ENCODE measurements at places on chromosomes 16 and 17.
A peak's percentile ranks its signal among the peaks of the same experiment; 100 is the strongest.

GRCh38 chr17:82748756-82749155 is 3.1 kb upstream of the TBCD start:
- DNase-seq = no peak

- no peak for DNase-seq
Observed at GRCh38 chr17:16516594-16517051, 24.6 kb upstream of the LRRC75A start.

DNA sequence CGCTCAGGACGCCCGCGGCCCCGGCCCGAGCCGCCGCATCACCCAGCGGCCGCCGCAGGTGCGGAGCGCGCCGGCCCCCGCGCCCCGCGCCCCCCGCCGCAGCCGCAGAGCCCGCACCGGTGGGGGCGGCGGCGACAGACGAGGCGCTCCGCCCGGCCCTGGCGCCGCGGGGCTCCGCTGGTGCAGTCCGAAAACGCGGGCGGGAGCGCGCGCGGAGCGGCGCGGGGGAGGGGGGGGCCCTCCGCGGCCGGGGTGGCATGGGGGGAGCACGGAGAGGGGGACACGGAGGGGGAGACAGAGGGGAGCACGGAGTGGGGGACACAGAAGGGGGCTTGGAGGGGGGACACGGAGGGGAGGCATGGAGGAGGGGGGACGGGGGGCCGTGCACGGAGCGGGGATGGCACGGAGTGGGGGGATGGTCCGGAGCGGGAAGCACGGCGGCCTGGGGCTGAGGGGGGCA is at the start of gene AATK:
AATK (minus strand) TSS at position 189 of the 460 bp plus-strand sequence. CDS start 229 bp downstream, outside the sequence.
- no peak for DNase-seq

- no peak for DNase-seq
Observed at GRCh38 chr17:80791758-80792284, 199.8 kb upstream of the CHMP6 start.

DNA sequence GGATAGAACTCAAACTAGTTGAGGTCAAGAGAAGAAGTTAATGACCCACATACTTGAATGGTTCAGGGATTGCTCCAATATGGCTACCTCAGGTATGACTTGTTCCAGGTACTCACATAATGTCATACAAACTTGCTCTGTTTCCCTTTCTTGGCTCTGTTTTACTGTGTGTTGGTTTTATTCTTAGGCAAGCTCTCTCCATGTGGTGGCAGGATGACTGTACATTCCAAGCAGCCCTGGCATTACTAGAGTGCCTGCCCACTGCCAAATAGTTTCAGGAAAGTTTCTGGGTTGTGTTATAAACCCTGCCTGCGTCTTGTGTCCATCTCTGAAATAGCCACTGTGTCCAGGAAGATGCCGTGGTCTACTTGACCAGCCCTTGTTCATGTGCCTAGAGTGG is 476.8 kb downstream of the SHISA9 start:
- DNase-seq = no peak

- DNase-seq = no peak
Observed at GRCh38 chr17:64084940-64085649, 44.8 kb downstream of the ERN1 start.

- no peak for DNase-seq
Observed at GRCh38 chr16:18788828-18789514, 1.2 kb downstream of the RPS15A start.

- no peak for DNase-seq
Observed at GRCh38 chr17:74736513-74737298, at the start of gene RAB37. Gene RAB37, plus strand, starts transcription at chr17:74737256. Its CDS starts 17 bp downstream, at chr17:74737273.

DNA sequence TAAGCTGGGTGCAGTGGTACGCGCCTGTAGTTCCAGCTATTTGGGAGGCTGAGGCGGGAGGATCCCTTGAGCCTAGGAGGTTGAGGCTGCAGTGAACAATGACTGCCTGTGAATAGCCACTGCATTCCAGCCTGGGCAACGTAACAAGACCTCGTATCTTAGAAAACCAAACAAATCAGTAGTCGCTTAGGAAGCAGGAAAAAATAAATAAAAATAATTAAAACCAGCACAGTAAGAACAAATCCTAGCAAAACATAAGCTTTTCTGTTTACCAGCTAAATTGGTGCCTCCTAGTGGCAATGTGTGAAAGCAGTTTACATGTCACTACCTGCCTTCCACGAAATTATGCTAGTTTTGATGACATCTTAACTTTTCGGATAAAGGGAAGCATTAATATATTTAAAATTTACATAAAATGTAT is 1.3 kb downstream of the ARMC5 start:
- no peak for DNase-seq

GRCh38 chr17:49783791-49784190 is 4.7 kb upstream of the KAT7 start:
- DNase-seq = no peak

- DNase-seq = no peak
Observed at GRCh38 chr16:53971616-53972015, 267.7 kb downstream of the FTO start.

DNA sequence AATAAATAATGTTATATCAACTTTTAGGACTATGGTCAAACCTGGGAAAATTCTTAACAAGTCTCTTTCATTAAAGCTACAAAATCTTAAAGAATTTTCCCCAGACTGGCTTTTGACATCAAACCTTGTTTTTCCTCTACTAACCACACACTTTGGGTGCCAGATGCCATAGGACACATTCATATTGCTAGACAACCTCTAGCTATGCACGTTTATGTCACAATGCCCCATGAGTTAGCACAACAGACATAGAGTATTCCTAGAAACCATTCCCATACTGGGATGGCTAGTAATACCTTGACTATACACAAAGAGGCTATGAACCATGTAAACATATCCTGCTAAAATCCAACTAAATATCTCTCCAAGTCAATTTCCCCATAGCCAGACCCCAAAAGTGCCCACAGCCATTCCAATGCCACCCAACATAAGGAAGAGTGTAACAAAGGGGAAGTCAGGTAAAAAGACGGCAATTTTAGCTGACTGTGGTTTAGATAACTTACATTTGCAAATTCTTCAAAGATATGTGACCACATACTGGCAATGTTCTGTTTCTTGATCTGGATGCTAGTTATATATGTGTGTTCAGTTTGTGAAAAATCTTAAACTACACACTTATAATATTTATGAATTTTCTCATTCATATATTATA is 23.4 kb downstream of the SMURF2 start:
- DNase-seq = no peak

GRCh38 chr16:10693889-10694288 is 841 bp downstream of the TEKT5 start:
- DNase-seq = no peak

DNA sequence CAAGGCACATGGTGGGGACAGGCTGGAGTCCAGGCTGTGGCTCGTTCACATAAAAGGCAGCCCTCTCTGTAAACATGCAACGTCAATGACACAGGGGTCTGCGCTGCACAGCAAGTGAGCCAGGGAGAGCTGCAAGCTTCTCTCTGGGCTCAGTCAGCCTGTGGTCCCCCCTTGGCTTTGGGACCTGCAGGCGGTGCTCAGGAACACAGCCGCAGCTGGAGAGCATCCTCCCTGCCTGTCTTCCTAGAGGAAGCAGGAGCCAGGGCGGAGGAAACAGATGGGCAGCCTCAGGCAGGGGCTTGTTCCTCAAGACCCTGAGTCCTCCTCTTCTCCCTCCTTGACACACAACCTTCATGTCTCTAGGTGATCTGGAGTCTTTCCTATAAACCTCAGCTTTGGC is 228.0 kb downstream of the C16orf78 start:
- DNase-seq = no peak

- DNase-seq = no peak
Observed at GRCh38 chr17:40909755-40910154, 24.7 kb upstream of the KRT20 start.

DNA sequence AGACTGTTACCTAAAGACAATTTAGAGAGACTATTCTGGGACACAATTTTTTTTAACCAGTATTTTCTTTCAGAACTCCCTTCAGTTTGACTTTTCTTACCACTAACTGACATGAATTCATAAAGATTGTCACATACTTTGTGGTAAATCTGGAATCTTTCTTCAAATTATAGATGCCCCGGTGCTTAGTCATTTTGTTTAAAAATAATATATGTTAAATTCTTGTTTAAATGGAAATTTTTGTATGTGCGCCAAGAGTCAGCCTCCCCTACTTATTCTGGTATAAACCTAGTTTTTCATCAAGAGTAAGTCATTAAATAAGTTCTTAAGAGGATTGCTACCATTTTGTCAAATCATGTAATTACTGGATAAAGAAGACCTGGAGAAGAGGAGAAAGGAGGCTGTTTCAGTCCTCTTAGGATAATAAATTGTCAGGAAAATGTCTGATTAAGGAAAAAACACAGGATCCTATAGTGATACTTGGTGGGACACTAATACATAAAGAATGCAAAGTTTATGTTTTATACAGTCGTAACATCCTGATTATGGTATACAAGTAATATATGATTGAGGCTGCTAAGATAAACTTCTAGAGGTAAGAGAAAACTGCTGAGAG is 424.4 kb downstream of the PMP22 start:
- no peak for DNase-seq

DNA sequence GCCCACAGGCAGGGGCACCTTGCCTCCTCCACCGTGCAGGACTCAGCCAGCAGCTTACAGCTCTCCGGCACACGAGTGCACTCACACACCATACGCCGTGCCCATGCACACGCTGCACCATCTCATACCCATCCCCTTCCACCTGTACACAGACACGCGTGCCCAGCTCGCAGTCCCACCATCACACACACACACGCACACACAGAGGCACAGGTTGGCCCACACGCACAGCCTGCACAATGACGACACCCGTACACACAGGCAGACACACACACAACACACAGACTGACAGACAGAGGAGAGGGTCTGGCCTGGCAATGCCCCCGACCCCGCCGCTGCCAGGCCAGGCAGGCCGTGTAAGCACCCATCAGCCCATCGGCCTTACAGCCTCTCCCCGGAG is 12.1 kb downstream of the CASKIN1 start:
- no peak for DNase-seq

- no peak for DNase-seq
Observed at GRCh38 chr17:68953340-68953997, 1.7 kb downstream of the ABCA8 start.

DNA sequence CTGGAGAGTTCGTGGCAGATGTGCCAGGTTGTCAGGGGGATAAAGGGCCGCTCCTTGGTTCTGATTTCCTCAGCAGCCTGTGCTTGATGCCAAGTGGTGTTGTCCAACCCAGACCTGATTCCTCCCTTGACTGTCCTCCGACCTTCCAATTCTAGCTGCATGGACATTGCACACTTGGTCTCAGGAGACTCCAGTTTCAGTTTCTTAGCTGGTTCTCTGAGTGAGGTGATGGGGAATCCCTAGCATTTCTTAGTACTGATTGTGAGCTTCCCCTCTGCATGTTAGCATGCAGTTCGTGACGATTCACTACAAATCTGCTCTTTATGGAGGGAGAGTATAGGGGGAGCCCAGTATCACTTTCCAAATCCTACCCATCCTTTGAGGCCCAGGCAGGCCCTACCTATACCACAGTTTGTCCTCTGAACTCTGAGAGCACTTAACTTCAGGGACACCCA is 12.4 kb upstream of the CCR7 start:
- no peak for DNase-seq

DNA sequence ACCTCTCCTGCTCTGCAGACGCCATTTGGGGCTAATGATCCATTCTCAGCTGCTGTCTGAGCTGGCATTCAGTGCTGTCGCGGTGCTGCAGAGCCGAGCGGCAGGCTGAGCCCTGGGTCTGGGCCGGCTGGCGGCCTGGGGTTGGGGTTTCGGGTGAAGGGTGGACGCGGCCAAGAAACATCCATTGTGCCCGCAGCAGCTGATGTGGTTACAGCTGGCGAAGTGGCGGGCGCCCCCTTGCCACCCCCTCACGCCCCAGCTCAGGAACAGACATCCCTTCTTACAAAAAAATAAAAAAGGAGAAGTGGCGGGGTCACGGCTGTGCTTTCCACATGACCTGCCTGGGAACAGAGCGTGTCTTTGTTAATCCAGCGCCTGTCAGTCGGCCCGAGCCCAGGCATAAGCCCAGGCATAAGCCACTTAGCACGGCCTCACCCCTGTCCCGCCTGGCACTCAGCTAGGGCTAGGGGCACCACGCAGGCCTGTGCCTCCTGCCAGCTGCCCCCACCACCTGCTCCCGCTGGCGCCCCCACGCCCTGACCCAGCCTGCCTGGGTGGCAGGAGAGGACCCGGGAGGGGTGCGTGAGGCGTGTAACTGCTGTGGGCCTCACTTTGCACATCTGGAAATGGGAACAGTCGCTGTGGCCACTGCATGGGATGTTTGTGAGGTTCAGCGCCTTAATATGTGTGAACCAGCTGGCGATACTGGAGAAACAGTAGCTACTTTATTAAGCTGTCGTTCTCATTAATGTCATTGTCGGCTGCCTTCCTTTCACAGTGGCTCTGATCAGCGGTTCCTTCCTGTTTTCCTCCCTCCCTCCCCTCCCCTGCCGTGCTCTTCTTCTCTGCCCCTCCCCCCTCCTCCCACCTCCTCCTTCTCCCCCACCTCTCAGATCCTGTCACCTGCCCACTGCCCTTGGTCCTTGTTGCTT is 197.7 kb upstream of the CIBAR2 start:
- no peak for DNase-seq

DNA sequence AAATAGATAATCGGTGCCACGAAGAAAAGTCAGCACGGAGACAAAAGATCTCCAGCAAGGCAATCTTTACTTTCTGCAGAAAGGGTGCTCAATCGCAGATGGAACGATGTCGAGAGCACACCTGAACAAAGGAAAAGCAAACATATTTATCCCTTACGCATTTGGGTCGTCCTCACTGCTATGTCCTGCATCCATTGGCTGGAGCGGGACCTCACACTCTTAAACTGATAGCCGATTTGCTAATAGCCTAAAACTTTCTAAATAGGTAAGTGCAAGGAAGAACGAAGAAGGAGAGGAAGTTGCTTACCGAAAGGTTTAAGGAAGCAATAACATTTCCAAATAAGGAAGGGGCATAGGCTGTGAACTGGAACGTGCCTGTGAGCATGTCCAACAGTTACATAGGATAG is 1.2 kb upstream of the AKAP10 start:
- no peak for DNase-seq

DNA sequence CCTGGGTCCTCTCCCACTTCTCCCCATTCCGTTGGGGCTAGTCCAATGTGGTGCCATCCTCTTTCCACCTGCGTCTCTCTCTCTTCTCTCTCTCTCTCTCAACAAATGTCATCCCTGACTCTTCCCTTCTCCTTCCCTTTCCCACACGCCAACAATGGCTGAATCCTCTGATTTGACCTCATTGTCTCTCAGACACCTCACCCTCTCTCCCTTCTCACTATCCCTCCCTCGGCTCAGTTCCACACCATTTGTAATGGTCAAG is 628 bp upstream of the ZNF18 start:
- DNase-seq = no peak

DNA sequence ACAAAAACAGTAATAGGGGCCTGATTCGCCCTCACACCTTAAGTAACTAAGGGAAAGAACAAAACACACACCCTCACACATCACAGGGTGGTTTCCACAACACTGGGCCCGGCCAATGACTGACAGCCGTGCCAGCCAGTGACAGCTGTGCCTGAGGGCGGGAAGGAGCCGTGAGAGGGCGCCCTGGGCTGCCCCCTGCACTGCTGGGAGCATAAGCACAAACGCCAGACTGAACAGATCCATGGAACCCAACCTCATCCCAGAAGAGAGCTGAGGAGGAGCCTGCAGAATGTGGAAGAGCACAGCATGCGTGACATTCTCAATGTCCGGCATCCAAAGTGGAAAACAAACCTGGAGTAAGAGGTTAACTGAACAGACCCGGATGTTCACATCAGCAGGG is 16.0 kb downstream of the CSNK1D start:
- DNase-seq = peak; percentile 60

Data from stimulated activated CD8-positive, alpha-beta memory T cell treated with anti-CD3 and anti-CD28 coated beads, Interleukin-15, amount 100 ng/mL, for 48 hours (primary cell).